ENCODE measurements at places on chromosomes 4 and X.

GRCh38 chr4:125679989-125680388 lies 365.2 kb downstream of the FAT4 start:
- no peak for DNase-seq

DNA sequence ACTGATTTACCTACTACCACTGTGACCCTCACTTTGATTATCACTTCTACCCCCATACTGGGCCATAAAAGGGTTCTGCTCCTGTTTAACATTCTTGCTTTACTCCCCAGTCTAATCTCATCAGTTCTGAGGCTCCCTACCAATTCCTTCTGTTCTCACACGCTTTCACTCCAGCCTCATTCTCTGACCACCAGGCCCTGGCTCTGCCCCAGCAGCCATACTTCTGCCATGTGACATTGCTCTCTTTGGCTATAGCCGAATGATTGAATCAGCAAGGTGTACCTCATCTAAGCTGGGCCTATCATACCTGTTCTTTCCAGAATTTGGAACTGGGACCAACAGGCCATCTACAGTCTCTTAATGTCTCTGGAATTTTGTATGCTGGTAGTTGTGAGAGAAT lies 14.4 kb upstream of the ELF2 start:
- no peak for DNase-seq

GRCh38 chrX:9647431-9647830 lies 118.2 kb downstream of the GPR143 start:
- no peak for DNase-seq

DNA sequence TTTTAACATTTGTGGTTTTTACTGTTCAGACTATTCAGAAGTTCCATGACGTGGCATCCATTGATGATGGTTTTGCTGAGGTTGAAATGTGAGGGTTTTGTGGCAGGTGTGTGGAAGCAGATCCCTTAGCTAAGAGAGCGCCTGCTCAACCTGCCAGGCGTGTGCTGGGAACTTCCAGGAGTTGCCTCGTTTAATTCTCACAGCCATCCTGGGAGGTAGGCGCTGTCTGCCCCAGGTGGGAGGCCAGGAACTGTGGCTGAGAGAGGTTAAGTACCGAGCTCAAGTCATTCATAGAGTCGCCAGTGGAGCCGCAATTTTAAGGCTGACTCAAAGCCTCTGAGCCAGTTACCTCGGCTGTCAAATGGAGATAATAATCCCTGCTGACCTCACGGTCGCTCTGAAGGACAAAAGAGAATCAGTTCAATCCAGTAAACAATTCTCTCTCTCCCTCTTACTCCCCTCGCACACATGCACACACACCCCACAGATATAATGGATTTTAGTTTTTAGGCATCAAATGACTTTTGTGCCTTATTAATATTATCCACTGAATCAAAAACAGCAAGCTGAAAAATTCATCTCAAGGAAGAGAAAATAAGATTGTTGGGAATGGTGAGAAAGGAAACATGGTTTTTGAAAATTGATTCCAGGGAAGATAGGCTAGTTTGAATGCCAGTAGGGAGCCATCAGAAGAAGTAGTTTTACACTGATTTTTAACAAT lies 171.3 kb downstream of the PTTG2 start:
- no peak for DNase-seq

DNA sequence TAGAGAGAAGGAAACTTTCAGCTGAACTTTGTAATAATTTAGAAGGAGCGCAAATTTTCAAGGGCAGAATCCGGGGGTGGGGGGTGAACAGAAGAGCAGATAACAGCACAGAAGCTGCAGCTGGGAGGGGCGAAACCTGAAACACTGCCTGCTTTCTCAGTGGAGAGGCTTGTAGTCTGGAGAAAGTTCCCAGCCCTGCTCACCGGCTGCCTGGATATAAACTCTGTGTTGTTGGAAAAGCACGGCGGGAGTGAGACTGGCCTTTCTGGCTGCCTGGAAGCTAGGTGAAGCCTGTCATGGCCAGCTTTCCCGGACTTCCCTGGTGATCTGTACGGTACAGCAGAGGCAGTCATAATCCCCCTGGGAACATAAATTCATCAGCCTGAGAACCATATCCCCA lies 1352.1 kb upstream of the DIAPH2 start:
- DNase-seq, result no peak

- no peak for DNase-seq
These were observed 73.3 kb downstream of the RBM46 start for GRCh38 chr4:154854362-154854761.

DNA sequence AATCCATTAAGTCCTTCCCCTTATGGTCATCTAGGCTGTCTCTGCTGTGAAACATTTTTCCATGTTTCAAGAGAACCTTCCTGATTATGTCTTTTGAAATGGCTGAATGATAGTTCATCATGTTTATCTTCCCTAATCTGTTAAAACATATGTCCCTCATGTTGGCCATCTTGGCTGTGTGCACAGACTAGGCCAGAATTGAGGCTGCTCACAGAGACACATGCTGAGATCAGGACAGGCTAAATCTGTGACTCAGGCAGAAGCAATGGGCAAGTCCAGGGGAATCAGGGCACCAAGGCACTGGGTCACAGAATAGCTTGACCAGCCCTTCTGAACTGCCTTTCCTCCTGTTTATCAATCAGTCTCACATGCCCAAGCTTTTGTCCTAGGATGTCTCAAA lies 78.3 kb downstream of the FHDC1 start:
- no peak for DNase-seq

DNA sequence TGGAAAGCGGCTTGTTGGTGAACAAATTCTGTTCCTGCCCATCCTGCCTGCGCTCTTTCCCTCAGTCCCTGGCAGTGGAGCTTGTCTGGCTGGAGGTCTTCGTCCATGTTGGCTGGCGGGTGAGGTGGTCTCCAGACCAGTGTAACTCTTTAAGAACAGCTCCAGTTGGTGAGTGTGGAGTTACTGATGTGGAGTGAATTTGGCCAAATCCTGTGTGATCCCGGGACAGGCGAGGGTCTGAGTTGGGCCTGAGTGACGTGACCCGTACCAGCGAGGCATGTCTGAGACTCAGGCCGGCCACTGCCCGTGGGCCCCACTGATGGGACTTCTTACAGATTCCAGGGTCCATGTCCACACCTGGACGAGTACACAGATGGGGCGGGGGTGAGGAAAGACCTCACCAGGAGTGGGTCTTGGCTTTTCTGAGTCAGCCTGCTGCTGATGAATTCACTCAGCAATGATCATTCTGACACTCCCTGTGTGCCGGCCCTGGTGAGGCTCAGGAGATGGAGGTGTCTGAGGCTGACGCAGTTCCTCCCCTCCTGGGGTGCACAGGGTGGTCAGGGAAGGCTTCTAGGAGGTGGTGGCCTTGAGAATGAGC lies 45.5 kb downstream of the PSAPL1 start:
- no peak for DNase-seq

GRCh38 chrX:147917700-147918695 lies 6.3 kb downstream of the FMR1 start:
- DNase-seq, result no peak

DNA sequence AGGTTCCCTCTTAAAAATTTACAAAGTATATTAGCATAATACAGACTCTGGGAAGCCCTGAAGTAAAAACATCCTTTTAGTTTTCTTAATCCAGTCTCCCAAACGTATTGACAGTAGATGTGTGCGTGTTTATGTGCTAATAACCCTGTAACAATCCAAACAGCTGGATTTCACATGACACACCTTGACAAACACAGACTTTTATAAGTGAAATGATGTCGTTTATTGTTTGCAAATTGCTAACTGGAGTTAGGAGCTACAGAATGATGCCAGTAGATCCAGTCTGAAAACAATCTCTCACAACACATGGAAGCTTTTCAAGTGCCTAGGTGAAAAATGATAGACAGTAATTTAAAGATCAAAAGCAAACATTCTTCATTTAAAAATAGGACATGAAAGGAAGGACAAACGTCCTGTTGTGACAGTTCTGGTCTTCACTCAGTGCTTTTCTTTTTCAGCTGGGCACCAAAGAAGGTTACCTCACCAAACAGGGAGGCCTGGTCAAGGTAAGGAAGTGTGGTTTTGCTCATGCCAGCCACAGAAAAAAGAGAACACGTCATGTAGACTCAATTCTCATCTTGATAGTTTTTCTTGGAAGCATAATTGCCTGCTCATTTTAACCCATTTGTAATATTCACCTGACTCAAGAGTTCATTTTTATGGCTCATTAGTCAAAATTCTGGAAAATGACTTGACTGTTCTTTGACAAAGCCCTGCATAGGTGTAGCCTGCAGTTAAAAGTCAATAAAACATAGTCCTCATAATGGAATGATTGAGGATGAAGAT lies 32.9 kb downstream of the LAMTOR3 start:
- DNase-seq, result no peak

GRCh38 chr4:142598132-142598531 lies 248.0 kb downstream of the INPP4B start:
- DNase-seq, result no peak

GRCh38 chr4:68658672-68659071 lies 11.8 kb downstream of the UGT2B15 start:
- no peak for DNase-seq

- DNase-seq, result no peak
These were observed 13.6 kb downstream of the SLC25A6 start for GRCh38 chrX:1378306-1378759.
